ENCODE measurements at places on chromosomes 7 and 10.

DNA sequence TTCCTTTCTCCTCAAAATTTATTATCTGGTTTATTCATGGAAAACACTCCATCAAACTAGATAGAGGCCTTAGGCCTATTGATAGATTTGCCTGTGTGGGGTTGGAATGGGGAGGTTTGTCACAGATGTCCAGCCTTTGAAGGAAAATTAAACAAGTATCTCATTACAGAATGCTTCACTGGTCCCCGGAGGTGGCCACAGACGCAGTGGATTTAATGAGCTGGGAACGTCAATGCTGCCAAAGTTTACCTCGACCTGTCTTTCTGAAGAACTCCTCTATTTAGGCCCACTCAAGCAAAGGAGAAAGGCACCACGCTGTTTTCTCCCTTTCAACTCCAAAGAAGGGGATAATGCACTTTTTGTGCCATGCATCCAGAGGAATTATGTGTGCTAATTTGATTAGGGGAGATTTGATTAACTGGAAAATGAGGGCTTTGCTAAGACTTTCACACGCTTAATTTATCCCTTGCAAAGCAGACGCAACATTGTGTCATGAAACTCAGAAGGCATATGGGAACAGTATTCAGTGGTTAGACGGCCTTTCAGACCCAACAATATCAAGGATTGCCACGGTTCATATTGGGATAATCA is 558.8 kb upstream of the GALNT17 start:
- no peak for DNase-seq

DNA sequence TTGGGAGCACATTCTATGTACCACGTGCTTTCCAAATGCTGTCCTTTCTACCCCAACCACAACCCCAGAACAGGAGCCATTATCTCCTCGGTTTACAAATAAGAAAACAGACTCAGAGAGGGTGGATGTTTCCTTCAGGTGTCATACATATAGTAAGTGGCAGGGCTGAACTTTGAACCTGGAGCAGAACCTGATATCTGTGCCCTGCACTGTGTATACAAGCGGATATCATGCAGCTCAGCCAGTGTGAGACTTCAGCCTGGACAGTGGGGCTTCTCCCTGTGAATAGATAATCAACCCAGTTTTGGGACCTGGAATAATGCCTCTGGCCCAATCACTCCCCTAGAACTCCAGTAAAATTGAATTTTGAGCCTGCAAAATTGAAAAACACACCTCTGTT is 341.1 kb downstream of the GRID1 start:
- no peak for DNase-seq

GRCh38 chr7:82441669-82442478 is 1.7 kb downstream of the CACNA2D1 start:
- no peak for DNase-seq

- no peak for DNase-seq
Measured at GRCh38 chr10:79023240-79024162, 45.3 kb upstream of the ZMIZ1 start.

DNA sequence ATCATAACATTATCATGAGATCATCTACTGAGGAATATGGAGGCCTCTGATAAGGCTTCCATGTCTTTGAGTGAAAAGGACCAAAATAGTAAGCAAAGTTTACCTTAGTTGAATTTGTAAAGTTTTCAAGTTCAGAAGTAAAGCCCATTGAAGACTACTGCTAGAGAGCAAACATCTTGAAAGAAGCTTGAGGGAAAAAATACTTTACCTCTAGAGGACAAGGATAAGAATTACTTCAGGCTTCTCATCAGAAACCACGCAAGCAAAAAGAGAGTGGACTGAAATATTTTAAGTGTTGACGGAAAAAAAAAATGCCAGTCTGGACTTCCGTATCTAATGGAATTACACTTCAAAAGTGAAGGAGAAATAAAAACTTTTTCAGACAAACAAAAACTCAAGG is 114.3 kb downstream of the MPP7 start:
- DNase-seq, result no peak

- DNase-seq, result no peak
Measured at GRCh38 chr10:103153302-103154197, 39.5 kb downstream of the NT5C2 start.

DNA sequence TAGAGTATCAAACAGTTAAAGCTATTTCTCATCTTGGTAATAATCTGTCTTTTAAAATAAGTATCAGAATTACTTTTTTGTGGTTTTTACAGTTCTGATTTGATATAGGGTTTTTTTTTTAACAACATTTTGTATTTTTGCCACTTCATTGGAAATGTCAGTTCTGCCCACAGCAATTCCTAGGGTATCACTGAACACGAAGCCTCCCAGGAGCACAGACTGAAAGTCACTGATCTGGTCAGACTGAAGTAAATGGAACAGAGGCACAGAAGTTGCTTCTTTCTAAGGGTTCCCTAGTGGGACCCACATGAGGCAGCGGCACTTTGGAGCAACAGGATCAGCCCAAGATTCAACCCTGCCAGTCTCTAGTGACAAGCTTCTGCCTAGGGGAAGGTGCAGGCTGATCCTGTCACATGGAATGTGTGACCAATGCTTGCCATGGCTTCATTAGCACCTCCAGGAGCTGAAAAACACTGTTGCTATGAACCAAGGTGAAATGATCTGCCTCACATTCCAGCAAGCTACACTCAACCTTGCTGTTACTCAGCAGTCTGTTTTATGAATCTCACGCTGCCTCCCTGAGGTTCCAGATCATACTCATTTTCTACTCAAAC is 273.4 kb upstream of the CSTF2T start:
- no peak for DNase-seq

DNA sequence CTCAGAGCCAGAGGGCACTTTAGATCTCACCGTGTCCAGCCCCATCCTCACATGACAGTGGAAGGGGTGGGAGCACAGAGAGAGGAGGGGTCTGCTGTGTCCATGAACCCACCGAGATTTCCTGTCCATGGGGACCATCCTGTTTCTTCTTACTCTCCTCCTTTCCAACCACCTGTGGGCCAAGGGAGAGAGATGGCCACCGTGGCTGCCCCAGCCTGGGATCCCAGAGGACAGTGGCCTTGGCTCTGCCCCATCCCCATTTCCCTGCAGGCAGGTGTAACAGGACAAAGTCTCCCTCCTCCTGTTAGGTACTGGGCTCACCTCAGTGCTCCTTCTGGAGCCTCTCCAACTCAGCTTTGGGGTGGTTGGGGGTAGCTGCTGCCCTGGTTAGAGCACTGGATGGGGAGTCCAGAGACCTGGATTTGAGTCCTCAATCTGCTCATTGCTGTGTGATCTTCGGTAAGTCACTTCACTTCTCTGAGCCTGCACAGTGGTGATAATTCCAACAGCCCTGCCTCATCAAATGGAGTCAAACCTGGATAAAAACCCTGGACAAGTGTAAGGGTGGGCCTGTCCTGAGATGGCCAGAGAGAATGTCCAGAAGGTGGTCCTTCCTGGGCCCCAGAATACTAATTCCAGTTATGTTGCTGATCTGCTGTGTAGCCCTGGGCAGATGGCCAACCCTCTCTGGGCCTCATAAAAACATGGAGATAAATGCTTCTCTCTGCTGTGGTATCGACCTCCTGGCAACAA is 17.8 kb upstream of the PCBD1 start:
- no peak for DNase-seq

- DNase-seq, result no peak
Measured at GRCh38 chr7:35839860-35840854, 39.3 kb downstream of the SEPTIN7 start.

GRCh38 chr10:5525561-5526341 is 990 bp downstream of the CALML3 start:
- no peak for DNase-seq

All from stimulated activated CD8-positive, alpha-beta memory T cell treated with anti-CD3 and anti-CD28 coated beads, Interleukin-15, amount 100 ng/mL, for 24 hours (primary cell).